ENCODE measurements at places on chromosomes 2 and 18.

- no peak for DNase-seq
Measured at GRCh38 chr2:38659115-38659514, 6.8 kb upstream of the GALM start.

DNA sequence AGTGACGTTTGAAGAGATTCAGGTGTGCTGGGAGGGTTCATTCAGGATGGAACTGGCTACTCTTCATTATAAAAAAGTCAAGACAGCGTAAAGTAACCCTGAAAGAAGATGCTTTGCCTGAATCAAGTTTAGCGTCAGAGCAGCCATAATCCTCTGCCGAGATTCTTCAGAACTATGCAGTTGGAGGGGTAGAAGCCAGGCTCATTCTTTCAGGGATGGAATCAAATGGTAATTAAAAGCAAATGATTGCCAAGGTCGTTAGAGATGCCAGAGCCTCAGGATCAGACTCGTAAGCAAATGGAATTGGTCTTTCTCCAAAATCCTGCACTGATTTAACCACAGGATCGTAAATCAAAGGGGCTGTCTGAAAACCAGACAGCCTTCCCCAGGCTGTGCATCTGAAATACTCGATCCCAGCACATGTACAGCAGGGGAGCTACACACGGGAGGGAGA lies 21.9 kb downstream of the APCDD1 start:
- DNase-seq, result no peak

- DNase-seq, result no peak
Measured at GRCh38 chr18:31942291-31942998, 483 bp downstream of the TRAPPC8 start.

DNA sequence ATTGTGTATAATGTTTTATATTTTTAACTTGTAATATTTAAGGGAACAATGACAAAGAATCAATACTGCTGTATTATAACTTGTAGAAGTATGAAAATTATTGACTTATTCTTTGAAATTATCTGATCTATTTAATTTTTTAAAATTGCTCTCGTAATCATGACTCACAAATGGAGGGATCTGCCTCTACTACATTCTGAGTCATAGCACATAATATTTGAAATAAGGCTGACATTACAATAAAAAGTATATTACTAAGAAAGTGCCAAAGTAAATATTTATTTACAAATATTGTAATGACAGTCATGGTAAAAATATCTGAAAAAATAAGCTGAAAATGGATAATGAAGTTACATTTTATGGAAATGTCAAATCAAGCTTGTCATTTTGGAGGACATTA lies 1144.6 kb upstream of the CDH2 start:
- DNase-seq, result no peak

DNA sequence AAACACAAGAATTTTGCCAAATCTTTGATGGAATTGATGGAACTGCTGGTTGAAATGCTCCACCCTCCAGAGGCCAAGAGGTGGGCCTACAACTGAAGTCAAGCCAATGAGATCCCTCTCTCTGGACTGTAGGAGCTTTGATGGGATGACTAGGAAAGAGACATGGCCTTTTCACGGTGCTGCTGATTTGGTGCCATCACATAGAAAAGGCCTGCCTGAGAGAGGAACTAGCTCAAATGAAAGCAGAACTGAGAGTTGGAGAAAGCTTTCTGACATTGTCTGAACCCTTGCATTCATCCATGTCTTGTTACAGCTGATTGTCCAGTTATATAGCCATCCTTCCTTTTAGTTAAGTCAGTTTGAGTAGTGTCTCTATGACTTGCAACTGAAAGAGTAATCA lies 283.8 kb upstream of the LYPD1 start:
- DNase-seq, result no peak

- DNase-seq, result no peak
Measured at GRCh38 chr2:96729748-96730147, 10.1 kb downstream of the LMAN2L start.

- no peak for DNase-seq
Measured at GRCh38 chr2:101041413-101041812, 39.3 kb downstream of the RPL31 start.

- no peak for DNase-seq
Measured at GRCh38 chr2:320561-320960, 32.7 kb upstream of the ALKAL2 start.

DNA sequence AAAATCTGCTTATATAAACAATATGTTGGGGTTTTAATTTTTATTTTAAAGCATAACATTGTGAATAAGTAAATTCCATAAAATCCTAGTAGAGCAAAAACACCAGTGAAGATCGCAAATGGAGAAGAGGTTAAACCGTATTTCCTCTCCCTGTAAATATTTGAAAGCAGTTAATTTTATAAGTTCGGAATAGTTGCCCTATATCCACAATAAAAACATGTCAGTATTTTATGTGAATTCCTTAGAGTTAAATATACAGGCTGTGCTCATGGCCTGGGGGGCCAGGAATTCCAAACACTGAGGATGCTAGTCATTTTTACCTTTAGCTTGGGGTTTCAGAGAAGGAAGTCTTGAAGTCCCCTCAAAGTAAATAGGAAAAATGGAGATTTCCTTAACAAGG lies 135.0 kb downstream of the FIGN start:
- DNase-seq, result no peak

DNA sequence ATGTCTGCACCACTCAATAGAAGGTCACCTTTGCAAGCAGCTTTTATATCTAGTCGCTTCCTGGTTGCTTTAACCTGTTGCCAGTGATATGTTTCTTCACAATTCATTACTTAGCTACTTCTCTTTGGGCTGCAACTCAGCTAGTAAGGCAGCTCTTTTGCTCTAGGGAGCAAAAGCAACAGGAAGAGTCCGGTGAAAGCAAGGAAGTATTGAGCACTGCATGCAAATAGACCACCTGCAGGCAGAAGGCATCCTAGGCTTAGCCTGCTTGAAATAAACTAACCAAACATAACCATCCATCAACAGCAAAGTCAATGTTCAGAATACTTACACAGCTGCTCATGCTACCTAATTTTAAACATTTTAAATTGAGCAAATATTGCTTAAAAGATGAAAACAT lies 529.2 kb upstream of the LINC00305 start:
- no peak for DNase-seq

DNA sequence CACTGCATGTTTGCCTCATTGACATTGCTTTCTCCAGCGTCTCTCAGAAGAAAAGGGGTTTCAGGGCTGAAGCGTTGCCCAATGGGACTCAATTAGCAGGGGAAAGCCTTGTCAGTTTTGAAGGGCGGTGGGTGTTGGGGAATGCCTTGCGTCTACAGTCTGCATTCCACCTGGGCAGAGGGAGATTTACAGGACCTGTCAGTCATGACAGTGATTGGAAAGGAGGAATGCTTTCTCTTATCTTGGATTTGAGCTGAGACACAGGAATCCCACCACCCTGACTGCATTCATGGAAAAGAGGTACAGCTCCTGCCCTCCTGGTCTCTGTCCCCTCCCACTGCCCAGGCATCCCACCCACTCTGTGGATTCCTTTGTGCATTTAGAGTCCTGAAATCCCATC lies 123.9 kb downstream of the ACKR3 start:
- no peak for DNase-seq

DNA sequence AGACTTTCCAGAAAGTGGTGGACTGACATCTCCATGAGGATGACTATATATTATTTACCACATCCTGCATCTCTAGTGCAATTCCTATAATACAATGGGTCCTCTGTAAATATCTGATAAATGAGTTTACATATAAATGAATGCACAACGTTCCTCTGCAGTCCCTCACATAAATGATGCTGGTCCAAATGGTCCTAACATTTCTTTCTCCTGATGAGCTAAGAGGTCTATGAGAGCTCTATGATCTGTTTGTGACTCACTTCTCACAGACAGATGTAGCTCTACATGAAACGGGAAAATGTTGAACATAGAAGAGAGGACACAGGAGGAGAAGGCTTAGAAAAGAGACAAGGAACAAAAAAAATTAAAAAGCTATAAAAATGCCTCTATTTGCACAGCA lies 201.2 kb upstream of the PIK3C3 start:
- DNase-seq, result no peak

DNA sequence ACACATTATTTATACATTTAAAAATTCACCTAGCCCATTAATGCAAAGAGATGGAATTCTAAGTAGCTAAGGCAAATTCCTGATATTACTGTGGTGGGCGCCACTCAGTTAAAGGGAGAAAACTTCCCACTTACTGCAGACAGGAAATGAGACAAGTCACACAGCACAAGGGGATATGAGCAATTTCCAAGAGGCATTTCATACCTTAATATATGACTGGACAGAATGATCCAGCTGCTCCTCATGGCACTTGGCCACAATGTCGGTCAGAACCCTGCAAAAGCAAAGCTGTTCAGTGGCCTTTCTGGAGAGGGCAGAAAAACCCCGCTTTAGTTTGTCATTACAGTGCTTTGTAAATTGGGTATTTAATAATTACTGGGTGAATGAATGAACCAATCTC lies 121.4 kb upstream of the CCDC195 start:
- no peak for DNase-seq

GRCh38 chr2:198890490-198890889 lies 567.2 kb downstream of the SATB2 start:
- no peak for DNase-seq

DNA sequence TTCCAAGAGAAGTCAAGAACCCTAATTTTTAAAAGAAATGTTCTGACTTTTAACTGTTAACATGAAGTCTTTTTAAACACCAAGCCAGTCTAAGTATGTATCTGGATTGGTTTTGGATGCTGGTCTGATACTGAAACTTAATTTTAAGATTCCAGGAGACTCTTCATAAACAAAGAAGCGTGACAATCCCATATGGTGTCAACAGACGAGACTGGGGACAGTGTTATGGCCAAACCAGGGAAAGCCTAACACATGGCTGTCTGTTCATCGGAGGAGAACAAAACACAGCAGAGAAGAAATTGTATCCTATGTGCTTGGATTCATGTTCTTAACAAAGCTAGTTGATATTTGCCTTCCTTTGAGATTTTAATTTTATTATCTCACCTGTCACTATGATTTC lies 80.5 kb upstream of the UPP2 start:
- no peak for DNase-seq

- no peak for DNase-seq
Measured at GRCh38 chr18:36386150-36386920, 88.8 kb downstream of the FHOD3 start.

DNA sequence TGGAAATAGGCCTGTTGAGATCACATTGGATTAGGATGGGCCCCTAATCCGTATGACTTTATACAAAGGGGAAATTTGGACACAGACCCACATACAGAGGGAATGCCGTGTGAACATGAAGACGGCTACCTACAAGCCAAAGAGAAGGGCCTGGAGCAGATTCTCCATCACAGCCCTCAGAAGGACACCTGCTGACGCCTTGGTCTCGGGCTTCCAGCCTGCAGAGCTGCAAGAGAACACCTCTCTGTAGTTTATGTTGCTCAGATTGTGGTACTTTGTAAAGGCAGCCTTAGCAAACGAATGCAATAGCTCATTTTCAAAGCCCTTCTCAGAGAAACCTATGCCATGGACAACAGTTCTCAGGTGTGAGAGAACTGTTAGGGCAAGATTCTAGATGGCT lies 86.1 kb downstream of the LONRF2 start:
- DNase-seq, result no peak

GRCh38 chr2:158482594-158482993 lies 25.8 kb downstream of the PKP4 start:
- no peak for DNase-seq

DNA sequence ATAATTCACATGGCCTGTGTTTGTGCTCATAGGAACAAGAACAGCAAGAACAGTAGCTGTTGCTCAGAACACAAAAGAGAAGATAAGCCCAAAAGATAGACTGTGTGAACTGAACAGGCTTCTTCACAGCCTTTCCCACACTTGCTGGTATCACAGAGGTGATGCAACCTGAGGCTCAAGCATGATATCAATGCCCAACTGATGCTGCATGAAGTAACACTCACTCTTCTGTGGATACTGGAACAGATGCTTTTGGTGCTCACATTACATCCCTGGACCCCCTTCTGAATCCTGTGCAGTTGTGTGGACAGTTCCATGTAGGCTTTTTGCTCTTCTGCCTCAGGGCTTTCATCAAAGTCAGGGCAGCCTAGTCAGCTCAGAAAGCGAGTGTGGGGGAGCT lies 88.4 kb upstream of the RND3 start:
- DNase-seq, result no peak

GRCh38 chr2:169119851-169120250 lies 50.5 kb downstream of the DHRS9 start:
- DNase-seq, result no peak

GRCh38 chr2:64012115-64012514 lies 7.1 kb downstream of the VPS54 start:
- DNase-seq, result no peak

GRCh38 chr2:200185628-200186000 lies 120.9 kb upstream of the SPATS2L start:
- no peak for DNase-seq

DNA sequence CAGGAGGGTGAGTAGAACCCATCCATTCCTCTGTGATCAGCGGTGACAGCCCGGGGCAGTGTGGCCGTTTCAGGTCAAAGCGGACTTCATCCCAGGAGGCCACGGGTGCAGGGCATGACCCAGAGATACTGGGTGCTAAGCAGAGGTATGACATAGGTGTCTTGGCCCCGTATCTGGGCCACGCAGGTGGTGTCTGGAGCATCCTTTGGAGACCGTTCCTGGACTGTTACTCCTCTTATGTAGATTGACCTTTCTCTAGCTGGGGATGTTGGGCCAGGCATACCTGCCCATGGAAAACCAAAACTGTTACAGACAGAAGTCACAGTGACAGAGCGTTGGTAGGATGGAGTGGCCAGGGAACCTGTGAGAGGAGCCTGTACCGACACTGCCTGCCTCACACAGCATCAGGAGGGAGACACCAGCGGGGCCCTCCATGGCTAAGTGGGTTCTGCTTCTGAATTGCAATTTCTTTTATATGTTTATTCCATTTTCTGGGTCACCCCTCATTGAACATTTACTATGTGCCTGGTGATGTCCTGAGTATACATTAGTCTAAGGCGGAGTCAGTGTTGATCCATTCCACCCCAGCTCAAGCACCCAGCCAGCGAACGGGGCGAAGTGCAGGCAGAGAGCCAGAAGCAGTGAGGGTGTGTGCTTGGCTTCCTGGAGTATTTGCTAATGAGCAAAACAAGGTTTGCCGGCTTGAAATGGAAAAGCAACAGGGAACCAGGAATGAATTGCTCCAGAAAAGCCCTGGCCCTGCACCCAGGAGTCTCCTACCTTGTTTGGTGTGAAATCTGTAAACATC lies 141.7 kb downstream of the SH3RF3 start:
- no peak for DNase-seq

DNA sequence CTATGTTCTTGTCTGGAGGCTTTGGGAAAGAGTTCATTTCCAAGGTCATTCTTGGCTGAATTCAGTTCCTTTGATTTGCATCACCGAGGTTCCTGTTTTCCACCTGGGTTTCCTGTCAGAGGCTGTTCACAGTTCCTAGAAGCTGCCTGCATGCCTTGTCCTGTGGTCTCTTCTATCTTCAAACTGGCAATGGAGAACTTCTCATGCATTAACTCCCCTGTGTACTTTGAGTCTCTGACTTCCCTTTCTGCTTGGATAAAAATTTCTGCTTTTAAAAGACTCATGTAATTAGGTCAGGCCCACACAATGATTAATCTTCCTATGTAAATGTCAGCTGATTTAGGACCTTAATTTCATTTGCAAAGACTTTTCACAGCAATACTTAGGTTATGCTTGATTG lies 499.3 kb upstream of the FANCL start:
- DNase-seq, result no peak

Data from CD4-positive, alpha-beta T cell (primary cell).